CD8-positive, alpha-beta memory T cell (primary cell): ENCODE measurements at places on chromosomes 7 and 10. TPM values are rescaled to one million over a fixed set of nuclear protein-coding genes. Genes with fewer than 3 reads are reported as not detected.

The SPOCK2 gene
- total RNA-seq: 63.0 TPM

GRCh38 chr10:22702348-22702747 is 12.0 kb downstream of the PIP4K2A start:
- no peak overlapping the region for H3K4me3 ChIP-seq
- no peak for DNase-seq
- H3K27ac ChIP-seq: peak overlapping the region; percentile 54
- peaks cover 93% of the 10 kb centered on the region for H3K4me1 ChIP-seq
- H3K27me3 ChIP-seq: no peaks in the 10 kb centered on the region
- H3K36me3 ChIP-seq: no peaks in the 10 kb centered on the region

- peaks cover 35% of the 10 kb centered on the region for H3K4me1 ChIP-seq
- peak overlapping the region; percentile 87 for H3K4me3 ChIP-seq
- peaks cover 19% of the 10 kb centered on the region for H3K36me3 ChIP-seq
- peak; percentile 55 for DNase-seq
- no peaks in the 10 kb centered on the region for H3K27me3 ChIP-seq
Measured at GRCh38 chr7:103343758-103344452, 662 bp downstream of the DNAJC2 start.

GRCh38 chr7:3733541-3734140 is 432.6 kb downstream of the SDK1 start:
- H3K27ac ChIP-seq: no peak overlapping the region
- H3K4me3 ChIP-seq: no peak overlapping the region
- no peaks in the 10 kb centered on the region for H3K27me3 ChIP-seq
- no peaks in the 10 kb centered on the region for H3K4me1 ChIP-seq
- no peaks in the 10 kb centered on the region for H3K36me3 ChIP-seq
- no peak for DNase-seq

GRCh38 chr10:86662186-86663045 is 5.9 kb upstream of the LDB3 start:
- no peaks in the 10 kb centered on the region for H3K36me3 ChIP-seq
- H3K27me3 ChIP-seq: no peaks in the 10 kb centered on the region
- no peak overlapping the region for H3K4me3 ChIP-seq
- H3K4me1 ChIP-seq: no peaks in the 10 kb centered on the region
- DNase-seq: peak; percentile 36
